ENCODE measurements at places on chromosomes 4 and X.

DNA sequence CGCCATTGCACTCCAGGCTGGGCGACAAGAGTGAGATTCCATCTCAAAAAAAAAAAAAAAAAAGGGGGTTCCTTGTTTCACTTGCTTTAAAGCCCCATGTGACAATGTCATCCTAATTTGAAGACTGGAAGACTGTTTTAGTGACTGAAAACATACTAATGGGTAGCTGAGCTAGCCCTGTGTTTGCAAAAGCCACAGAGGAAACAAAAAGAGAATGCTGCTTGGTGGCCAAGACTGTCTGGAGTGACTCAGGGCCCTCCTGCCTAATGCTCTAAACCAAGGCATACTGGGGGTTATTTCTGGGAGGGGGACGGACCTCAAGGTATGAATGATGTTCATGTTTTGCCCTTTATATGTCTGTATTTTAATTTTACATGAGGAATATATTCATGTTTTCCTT lies 16.0 kb downstream of the HPSE start:
- DNase-seq = no peak

DNA sequence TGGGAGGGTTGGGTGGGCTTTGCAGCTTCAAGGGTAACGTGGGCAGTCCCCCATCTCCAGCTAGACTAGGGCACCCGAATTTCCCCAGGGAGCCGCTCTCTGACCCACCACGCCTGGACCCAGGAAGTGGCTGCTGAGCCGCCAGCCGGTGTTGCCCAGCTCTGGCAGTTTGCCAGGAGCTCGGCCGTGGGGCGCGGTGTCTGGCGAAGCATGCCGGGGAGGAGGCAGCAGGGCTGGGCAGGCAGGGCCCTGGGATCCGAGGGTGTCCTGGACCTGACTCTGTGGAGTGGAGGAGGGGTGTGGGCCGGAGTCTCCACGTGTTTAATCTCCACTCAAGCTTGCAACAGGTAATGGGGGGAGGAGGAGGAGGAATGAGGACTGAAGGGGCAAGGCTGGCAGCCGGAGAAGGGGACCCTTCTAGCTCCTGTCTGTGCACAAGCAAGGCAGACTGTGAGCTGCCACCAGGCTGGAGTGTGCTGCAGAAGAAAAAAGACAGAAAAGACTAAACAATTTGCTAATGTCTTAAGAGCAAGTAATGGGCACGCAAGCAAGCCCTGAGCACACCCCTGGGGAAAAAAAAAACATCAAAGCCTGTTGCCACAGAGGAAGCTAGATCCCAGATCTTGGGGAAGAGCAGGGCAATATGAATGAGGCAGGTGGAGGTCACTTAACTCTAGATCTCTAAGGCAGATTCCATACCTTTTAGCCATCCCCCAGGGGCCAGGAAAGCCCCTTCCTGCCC lies 2.4 kb downstream of the LONRF3 start:
- peak; percentile 24 for DNase-seq

DNA sequence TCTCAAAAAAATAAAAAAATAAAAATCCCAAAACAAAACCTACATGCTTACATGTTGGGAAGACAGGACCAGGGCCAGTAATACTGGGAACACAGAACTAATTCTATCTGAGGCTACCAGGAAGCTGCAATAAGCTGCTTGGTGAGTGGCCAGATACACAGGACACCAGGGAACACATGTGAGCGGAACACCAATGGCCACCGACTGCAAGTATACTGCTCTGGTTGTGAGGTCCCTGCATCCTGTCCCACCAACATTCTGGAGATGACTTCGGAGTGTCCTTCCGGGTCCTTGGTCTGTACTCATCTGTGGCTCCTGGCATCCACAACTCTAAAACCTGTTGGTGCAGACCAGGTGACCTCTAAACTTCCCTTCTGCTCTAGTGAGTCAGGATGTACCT lies 2.7 kb downstream of the TNIP2 start:
- no peak for DNase-seq

DNA sequence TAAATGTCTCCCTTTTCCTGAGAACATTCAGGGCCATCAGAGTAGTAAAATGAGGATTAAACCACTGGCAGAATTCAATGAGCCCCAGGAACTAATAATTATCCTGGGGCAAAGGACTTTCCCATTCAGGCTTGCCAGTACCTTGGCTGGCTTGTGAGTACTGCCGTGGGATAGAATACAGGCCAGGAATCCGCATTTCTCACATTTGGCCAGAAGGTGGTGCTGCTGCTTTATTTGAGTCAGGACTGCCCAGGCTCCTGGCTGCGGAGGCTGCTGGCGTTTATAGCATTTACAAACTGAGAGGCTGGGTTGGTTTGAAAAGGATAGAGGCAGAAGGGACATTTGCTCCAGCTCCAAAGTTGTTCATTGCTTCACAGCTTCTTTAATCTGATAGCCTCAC lies 91.4 kb downstream of the RTL9 start:
- DNase-seq = peak; percentile 14

DNA sequence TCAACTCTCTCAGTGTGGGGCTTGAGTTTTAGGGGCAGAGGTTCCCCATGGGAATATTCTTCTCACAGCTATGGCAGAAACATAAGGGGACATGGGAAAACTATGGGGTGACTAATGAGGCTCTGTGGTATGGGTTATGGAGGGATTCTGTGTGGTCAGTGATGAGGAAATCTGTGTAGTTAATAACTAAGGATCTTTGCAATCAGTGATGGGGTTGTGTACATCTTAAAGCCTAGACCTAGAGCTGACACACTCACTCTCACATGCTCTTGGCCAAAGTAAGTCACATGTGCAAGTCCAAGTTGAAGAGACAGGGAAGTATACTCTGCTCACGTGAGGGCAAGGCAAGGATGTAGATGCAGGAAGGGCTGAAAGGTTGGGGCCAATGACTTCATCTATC lies 86.4 kb upstream of the UXT start:
- DNase-seq = no peak

- no peak for DNase-seq
Observed at GRCh38 chr4:140628016-140628415, 59.3 kb upstream of the UCP1 start.

DNA sequence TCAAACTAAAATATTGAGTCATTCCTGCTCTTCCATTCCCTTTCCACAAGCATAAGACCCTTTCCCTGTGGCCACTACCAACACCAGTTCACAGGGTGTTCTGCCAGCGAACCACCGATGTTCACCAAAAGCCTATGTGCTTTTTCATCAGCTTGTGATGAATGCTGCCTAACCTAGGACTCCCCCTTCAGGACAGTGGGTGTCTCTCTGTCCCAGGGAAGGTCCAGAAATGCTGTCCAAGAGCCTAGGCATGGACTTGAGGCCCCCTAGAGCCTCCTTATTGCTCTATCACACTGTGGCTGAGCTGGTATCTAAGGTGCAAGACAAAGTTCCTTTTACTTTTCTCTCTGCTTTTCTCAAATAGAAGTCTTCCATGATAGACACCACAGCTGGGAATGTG lies 1015.6 kb downstream of the PCDH19 start:
- DNase-seq = no peak

GRCh38 chrX:40169193-40170101 lies 71.7 kb upstream of the BCOR start:
- DNase-seq = peak; percentile 63

- no peak for DNase-seq
Observed at GRCh38 chr4:147366164-147366563, 114.7 kb upstream of the EDNRA start.

Data from activated B cell treated with CpG ODN at 0.5 μM for 24 hours (primary cell).